Activated CD4-positive, alpha-beta T cell treated with anti-CD3 and anti-CD28 coated beads, Interleukin-2, amount 10 ng/mL, durations not matched to agents 7 days and 5 days (primary cell): ENCODE measurements at places on chromosomes 6 and 20. TPM values are rescaled to one million over a fixed set of nuclear protein-coding genes. Genes with fewer than 3 reads are reported as not detected.
A peak's percentile ranks its signal among the peaks of the same experiment; 100 is the strongest.

The BPIFB2 gene
- not detected for total RNA-seq

The KHDRBS2 gene
- total RNA-seq, result not detected

The ZNF337 gene
- total RNA-seq, result 15.1 TPM

The NRN1 gene
- total RNA-seq, result 8.7 TPM

The CNR1 gene
- total RNA-seq, result not detected

The TGM3 gene
- not detected for total RNA-seq

- H3K27me3 ChIP-seq, result no peaks in the 10 kb centered on the region
- peaks cover 24% of the 10 kb centered on the region for H3K36me3 ChIP-seq
- DNase-seq, result no peak
- no peak overlapping the region for H3K27ac ChIP-seq
These were observed 55.1 kb downstream of the ARID1B start for GRCh38 chr6:156832231-156832647.

- H3K27me3 ChIP-seq, result no peaks in the 10 kb centered on the region
- H3K27ac ChIP-seq, result no peak overlapping the region
- H3K4me1 ChIP-seq, result peaks cover 12% of the 10 kb centered on the region
- H3K36me3 ChIP-seq, result no peaks in the 10 kb centered on the region
These were observed 3.0 kb downstream of the SRC start for GRCh38 chr20:37348792-37349516.

- DNase-seq, result no peak
- H3K27ac ChIP-seq, result no peak overlapping the region
- H3K4me1 ChIP-seq, result no peaks in the 10 kb centered on the region
- no peak overlapping the region for H3K4me3 ChIP-seq
- H3K27me3 ChIP-seq, result peaks cover 7% of the 10 kb centered on the region
These were observed 106.3 kb upstream of the NXT1 start for GRCh38 chr20:23244156-23244915.

GRCh38 chr6:105880030-105880492, 206.1 kb upstream of the PRDM1 start:
- H3K4me1 ChIP-seq, result peaks cover 28% of the 10 kb centered on the region
- DNase-seq, result no peak
- H3K4me3 ChIP-seq, result peak overlapping the region; percentile 11
- H3K36me3 ChIP-seq, result peaks cover 2% of the 10 kb centered on the region
- H3K27me3 ChIP-seq, result peaks cover 13% of the 10 kb centered on the region
- H3K27ac ChIP-seq, result no peak overlapping the region

GRCh38 chr6:34378470-34378869, 14.0 kb downstream of the NUDT3 start:
- DNase-seq, result no peak
- H3K4me3 ChIP-seq, result no peak overlapping the region
- no peaks in the 10 kb centered on the region for H3K27me3 ChIP-seq

DNA sequence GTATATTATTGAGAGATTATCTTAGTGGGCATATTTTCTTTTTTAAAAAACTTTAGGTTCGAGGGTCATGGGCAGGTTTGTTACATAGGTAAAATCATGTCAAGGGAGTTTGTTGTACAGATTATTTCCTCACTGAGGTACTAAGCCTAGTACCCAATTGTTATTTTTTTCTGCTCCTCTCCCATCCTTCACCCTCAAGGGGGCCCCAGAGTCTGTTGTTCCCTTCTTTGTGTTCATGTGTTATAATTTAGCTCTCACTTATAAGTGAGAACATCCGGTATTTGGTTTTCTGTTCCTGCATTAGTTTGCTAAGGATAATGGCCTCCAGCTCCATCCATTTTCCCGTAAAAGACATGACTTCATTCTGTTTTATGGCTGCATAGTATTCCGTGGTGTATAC, 247.9 kb upstream of the RAB32 start:
- no peak overlapping the region for H3K4me3 ChIP-seq
- DNase-seq, result no peak
- no peaks in the 10 kb centered on the region for H3K27me3 ChIP-seq
- H3K36me3 ChIP-seq, result no peaks in the 10 kb centered on the region
- H3K4me1 ChIP-seq, result no peaks in the 10 kb centered on the region

DNA sequence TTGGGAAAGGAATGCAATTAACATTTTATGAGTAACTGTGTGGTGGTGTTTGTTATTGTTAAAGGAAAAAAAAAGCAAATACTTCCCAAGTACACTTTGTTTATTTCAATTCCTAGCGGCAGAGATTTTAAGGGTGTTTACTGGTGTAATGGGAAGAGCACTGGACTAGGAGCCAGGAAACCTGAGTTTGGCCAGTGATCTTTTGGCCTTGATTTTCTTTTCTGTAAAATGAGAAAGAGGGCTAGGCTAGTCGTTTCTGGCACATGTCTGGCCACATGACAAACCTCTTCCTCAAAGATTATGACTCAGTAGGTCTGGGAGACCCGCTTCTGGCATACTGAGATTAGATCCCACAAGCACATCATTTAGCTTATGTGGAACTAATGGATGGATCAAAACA, 428.1 kb upstream of the NOX3 start:
- H3K36me3 ChIP-seq, result no peaks in the 10 kb centered on the region
- peaks cover 15% of the 10 kb centered on the region for H3K4me1 ChIP-seq
- H3K27me3 ChIP-seq, result no peaks in the 10 kb centered on the region

GRCh38 chr6:28922004-28922820, 1.6 kb downstream of the TRIM27 start:
- H3K27ac ChIP-seq, result peak overlapping the region; percentile 93
- peak; percentile 35 for DNase-seq
- no peaks in the 10 kb centered on the region for H3K27me3 ChIP-seq

DNA sequence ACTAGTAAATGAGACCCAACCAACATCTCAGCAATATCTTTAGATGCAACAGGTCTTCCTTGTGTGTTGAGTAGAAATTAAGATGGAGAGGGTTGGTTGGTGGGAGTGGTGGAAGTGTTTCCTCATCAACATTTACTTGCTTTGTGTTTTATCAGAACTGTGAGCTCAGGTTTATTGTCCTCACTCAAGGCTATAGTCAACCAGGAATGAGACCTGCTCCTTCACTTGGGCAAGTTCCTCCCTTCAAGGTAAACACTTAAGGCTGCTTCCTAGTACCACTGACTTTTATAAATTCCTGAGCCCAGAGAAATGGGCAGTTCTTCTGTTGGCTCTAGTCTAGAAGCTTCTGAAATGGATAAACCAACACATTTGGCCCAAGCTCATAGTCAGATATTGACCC, 48.9 kb upstream of the MOCS1 start:
- no peaks in the 10 kb centered on the region for H3K36me3 ChIP-seq
- no peak overlapping the region for H3K27ac ChIP-seq
- DNase-seq, result no peak
- no peaks in the 10 kb centered on the region for H3K4me1 ChIP-seq

DNA sequence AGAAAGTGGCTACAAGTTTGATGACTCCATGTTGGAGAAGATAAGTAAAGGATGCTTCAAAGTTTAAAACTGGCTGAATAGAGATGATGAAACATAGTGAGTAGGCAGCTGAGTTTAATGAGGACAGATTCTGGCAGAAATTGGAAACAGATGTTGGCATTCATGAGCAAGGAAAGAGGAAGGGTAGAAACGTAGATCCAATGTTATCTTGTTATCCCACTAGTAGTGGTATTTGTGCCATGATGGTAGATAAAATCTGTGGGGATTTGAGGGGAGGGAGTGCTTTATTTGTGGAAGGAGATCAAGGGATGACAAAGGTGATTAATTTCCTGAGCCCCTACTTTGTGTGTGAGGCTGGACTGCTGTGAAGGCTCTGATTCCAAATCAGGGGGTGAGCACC, 69.5 kb downstream of the MRAP2 start:
- no peak overlapping the region for H3K4me3 ChIP-seq
- DNase-seq, result no peak
- no peaks in the 10 kb centered on the region for H3K4me1 ChIP-seq
- H3K27me3 ChIP-seq, result no peaks in the 10 kb centered on the region
- no peaks in the 10 kb centered on the region for H3K36me3 ChIP-seq
- no peak overlapping the region for H3K27ac ChIP-seq

- no peak overlapping the region for H3K4me3 ChIP-seq
- H3K36me3 ChIP-seq, result no peaks in the 10 kb centered on the region
- no peak for DNase-seq
- H3K27ac ChIP-seq, result no peak overlapping the region
- H3K27me3 ChIP-seq, result no peaks in the 10 kb centered on the region
These were observed 15.8 kb upstream of the ADGRG6 start for GRCh38 chr6:142286088-142286409.

- no peak for DNase-seq
- no peaks in the 10 kb centered on the region for H3K27me3 ChIP-seq
- H3K4me1 ChIP-seq, result peaks cover 2% of the 10 kb centered on the region
- no peak overlapping the region for H3K4me3 ChIP-seq
- H3K27ac ChIP-seq, result no peak overlapping the region
- no peaks in the 10 kb centered on the region for H3K36me3 ChIP-seq
These were observed 131.0 kb upstream of the ESR1 start for GRCh38 chr6:151676460-151676945.

DNA sequence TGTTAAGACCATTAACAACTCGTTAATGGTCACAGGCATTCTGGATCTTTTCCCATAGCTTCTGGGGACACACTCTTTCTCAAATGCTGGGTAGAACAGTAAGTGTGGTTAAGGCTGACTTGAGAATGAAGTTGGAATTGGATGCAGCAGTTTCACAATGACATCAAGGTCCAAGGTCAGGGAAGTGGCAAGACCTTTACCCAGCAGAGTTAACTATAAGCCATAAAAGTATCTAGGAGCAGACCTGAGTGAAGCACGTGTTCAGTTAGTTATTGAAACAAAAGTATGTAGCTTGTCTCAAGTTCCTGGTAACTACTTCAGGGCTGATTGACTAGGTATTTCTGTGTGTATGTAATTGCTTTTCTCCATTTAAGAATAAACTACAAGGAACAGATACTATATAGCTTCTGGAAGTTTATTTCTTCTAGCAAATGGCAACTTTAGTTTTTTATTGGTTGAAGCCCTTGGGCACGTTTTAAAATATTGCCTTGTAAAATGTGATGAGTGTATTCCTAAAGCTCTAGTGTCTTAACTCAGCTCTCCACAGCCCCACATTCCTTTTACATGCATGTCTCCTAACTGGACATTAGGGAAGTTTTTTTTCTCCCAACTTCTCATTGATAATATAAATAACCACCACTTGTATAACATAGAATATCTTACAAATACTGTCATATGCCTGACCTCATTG, 479.0 kb upstream of the CITED2 start:
- no peak overlapping the region for H3K4me3 ChIP-seq
- DNase-seq, result no peak
- H3K27me3 ChIP-seq, result no peaks in the 10 kb centered on the region
- no peaks in the 10 kb centered on the region for H3K4me1 ChIP-seq
